Dermis blood vessel endothelial cell (primary cell): ENCODE measurements at places on chromosomes 2 and 18. TPM values are rescaled to one million over a fixed set of nuclear protein-coding genes. Genes with fewer than 3 reads are reported as not detected.
A peak's percentile ranks its signal among the peaks of the same experiment; 100 is the strongest.

The DPP10 gene
- total RNA-seq, result not detected in 2 replicates

The MARCO gene
- total RNA-seq, result not detected in 2 replicates

The OTOS gene
- total RNA-seq, result not detected in 2 replicates

The KCNE4 gene
- 0.14 and 1.2 TPM in 2 replicates for total RNA-seq

The SELENOI gene
- 16.7 and 17.9 TPM in 2 replicates for total RNA-seq

- DNase-seq, result no peak
Measured at GRCh38 chr2:35997488-35997887, 358.1 kb upstream of the CRIM1 start.

- DNase-seq, result no peak
Measured at GRCh38 chr18:65934874-65935273, 184.1 kb downstream of the CDH7 start.

GRCh38 chr2:32777714-32778113 lies 149.9 kb downstream of the TTC27 start:
- DNase-seq, result no peak

DNA sequence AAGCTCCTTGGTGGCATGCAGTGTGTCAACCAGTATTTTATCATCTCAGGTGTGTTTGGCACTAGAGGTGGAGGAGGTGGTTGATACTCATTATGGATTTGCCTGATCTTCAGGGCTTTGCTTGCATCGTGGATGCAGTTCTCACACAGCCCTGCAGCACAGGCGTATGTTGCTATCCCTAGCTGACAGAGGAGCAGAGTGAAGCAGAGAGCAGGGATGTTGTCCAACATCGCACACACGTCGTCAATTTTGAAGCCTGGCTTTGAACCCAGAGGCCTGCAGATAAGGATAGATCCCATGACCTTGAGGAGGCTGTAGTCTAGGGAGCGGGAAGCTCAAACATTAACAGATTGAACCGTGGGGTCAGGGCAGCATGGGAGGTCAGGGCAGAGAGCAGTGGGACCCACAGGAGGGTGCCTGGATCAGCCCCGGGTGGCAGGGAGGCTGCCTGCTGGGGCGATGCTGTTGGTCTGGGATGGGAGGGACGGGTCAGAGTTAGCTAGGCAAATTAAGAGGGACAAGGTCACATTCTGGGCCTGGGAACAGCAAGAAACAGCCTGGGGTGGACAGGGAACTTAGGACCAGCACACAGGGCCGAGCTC lies 4.2 kb downstream of the RNF144A start:
- no peak for DNase-seq

DNA sequence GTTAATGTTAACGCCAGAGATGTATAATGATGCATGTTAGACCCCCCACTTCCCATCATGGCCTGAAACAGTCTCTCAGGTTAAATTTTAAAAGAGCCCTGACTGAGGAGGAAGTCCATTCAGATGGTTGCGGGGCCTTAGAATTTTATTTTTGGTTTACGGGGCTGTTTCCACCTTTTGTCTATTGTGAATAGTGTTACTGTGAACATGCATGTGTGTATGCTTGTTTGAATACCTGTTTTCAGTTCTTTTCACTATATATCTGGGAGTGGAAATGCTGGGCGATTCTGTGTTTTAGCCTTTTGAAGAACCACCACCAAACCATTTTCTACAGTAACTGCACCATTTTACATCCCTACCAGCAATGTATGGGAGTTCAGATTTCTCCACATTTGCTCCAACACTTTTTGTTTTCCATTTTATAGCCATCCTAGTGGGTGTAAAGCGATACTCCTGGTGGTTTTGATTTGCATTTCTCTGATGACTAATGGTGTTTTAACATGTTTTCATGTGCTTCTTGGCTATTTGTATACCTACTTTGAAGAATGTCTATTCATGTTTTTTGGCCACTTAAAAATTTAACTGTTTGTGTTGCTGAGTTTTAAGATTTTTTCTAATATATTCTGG lies 133.0 kb downstream of the MYO3B start:
- no peak for DNase-seq

DNA sequence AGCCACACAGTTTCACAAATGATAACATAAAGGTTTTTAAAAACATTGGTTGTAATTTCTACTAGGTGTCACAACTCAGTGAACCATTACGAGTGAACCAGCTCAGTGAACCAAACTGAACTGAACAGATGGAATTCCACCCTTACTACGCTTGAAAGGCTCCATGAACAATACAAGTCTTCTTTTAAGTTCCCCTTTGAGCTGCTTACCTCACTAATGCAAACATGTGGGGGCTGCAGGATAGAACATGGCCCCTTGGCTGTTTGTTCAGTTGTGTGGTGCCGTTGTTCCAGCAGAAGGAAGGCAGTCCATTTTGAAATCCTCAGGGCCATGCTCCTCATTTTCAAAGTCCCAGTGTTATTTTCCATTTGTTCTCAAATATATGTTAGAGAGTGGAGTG lies 30.7 kb upstream of the KLHL14 start:
- DNase-seq, result no peak

- DNase-seq, result no peak
Measured at GRCh38 chr2:241499146-241499965, 9.0 kb downstream of the STK25 start.

DNA sequence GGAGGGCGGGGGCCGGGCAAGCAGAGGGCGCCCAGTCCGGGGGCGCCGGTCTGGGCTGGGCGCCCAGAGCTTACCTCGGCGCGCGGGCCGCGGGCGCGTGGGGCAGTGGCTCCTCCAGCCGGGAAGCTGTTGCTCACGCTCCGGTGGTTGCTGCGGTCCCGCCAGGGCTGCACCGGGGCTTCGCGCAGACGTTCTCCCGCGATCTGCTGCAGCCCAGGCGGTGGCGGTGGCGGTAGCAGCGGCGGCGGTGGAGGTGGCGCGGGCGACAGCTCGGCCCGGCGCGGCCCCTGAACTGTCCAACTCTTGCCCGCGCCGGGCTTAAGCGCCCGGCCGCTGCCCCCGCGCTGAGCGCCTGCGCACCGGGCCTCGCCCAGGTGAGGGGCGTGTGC lies 391 bp downstream of the ZNF385B start:
- DNase-seq, result no peak

DNA sequence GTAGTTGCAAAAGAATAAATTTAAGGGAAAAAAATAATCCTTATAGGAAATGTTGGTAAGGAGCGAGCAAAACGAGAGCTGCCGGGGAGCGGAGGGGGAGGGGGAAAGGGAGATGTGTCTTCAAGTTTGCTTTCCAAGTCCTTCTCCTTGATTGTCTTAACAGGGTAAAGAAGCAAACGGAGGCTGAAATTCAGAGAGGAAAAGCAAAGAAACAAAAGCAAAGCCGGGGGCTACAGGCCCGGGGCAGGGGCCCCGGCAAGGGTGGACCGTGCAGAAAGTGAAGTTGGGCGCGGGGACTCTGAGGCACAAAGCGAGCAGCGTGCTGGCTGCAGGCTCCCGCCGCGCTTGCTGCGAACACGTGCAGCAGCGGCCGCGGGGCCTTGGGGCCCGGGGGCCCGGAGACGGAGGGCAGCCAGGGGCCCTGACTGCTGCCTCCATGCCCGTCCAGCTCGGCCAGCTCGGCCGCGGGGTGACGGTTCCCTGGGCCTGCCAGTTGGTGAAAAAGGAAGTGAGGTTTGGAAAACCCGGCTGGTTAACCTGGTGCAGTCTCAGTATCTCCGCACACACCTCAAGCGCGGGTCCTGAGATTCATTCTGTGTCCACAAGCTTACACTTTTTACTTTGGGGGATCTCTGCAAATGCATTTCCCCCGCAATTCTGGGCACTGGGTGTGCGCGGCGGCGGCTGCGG lies 4.1 kb downstream of the BCL11A start:
- DNase-seq, result peak; percentile 6

GRCh38 chr18:55287149-55287806 lies 300.7 kb downstream of the TCF4 start:
- peak; percentile 30 for DNase-seq

DNA sequence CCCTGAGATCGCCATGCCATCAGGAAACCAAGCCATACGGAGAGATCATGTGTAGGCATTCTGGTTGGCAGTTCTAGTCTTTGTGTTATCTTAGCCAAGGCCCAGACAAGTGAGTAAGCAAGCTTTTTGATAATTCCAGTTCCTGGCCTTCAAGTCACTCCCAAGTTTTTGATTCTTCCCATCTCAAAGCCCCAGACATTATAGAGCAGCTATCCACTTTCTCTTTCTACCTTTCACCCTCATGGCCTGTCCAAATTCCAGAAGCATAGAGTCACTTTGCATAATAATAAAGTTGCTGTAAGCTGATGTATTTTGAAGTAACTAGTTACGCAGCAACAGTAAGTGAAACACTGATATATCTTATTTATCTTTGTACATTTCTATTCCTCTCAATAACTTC lies 26.8 kb upstream of the IL1RL1 start:
- DNase-seq, result no peak

DNA sequence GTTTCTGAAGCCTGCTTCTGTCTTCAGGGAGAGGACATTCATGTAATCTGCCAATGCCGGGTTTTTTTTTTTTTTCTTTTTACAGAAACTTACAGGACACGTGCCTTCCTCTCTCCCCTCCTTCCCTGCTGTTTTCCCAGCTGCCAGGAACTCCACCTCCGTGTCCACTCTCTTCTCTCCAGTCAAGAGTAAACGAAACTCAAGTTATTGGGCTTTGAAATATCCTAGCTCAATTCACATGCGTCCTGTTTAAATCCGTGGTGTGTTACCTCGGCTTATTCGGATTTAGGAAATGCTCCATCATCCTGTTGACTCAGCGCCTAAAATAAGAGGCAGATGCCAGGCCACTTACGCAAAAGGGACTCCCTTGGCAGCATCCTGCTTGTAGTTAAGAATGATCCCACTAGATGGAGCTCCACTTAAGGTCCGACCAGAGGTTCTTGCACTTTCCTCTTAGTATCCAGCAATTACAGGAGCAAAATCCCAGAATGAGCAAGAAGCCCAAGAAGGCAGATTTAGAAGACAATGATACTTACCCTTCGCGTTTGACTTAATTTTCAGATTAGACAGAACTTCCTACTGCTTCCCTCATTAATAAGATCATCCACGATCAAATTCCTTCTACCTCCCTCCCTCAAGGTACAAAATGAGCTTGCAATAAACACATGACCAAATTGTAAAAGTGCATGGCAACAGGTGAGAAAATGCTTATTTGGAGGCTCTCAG lies 97.2 kb upstream of the ZCCHC2 start:
- peak; percentile 98 for DNase-seq

GRCh38 chr2:120938045-120938771 lies 202.5 kb downstream of the GLI2 start:
- no peak for DNase-seq

- no peak for DNase-seq
Measured at GRCh38 chr2:74080346-74080745, 67.4 kb downstream of the BOLA3 start.

GRCh38 chr2:190569994-190570755 lies 35.7 kb upstream of the NEMP2 start:
- DNase-seq, result no peak
